Spleen (tissue), 13 donors: ENCODE measurements at places on chromosomes 3 and 15. TPM values are rescaled to one million over a fixed set of nuclear protein-coding genes. Genes with fewer than 3 reads are reported as not detected.

GRCh38 chr15:37984368-37984767 is 49.9 kb downstream of the TMCO5A start:
- no peak for DNase-seq

Gene RGMA
- total RNA-seq = 3.1 TPM

Gene FYTTD1
- total RNA-seq = 42.7 TPM

- DNase-seq = no peak
These were observed 758 bp upstream of the SNX33 start for GRCh38 chr15:75646944-75647364.

DNA sequence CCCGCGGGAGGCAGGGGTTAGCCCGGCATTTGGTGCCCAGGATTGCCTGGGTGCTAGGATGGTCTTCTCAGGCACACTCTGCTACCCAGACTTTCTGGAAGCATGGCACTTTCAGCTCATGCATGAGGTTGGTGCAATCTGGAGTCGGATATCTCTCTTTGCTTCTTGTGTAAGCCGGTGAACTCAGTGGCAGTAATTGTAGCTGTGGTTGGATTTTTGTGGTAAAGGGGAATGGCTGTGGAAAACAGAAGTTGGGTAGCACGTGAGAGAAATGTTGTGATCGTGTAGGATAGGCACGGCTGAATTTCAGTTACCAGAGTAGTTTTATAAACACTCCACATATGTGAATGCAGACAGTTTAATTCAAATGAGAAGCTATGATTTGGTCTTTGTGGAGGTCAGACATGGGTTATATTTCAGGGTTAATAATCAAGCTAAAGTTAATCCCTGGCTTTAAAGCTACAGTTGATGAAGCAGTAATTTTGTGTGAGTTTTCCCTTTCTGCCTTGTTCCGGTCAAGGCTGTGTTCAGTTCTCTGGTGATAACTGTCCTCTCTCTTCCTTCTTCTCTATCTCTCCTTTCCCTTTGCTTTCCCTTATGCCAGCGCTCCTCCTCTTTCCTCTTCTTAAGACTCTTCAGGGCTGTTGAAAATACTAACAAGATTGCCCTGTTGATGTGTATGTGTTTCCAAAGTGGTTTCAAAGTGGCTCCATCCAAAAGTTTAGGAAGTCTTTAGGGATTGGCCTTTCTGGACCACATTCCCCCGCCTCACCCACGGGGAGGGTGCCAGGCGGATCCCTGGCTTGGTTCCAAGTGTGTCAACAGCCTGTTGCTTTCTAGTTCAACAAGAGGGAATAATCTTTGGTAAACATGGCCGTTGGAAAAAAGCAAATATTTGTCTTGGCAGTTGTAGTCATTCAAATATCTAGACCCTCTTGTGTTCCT is 404.6 kb upstream of the C2CD4B start:
- DNase-seq = no peak

DNA sequence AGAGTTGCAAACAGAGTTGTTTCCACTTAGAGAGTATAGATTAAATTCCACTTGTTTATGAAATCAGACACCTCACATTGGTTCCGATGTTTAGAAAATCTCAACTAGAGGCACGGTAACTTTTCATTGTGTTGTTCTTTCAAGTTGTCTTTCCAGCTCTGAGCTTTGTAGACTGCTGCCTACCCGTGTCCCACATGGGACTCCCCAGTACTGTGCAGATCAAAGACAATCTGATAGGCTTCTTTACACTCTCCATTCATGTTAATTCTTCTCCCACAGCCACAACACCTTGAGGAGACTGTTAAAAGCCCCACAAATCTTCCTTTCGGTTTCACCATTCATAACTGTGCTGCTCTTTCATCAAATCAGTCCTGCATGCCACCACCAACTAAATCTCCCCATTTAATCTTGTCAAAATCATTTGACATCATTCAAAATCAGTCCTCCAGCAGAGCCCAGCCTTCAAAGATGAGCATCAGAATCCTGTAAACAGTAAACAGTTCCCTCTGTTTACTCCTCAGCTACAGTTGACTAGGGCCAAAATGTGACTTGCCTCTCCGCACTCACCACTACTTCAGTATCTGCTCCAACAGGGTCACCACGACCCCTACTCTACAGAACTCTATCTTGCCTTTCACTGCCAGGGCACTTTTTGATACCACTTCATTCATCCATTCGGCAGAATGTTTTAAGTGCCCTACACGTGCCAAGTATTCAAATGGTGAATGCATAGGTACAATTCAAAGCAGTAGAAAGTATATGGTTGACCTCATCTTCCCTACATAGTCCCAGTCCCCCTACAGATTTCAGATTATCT is 8.3 kb downstream of the ANXA2 start:
- no peak for DNase-seq

Gene ATP13A4
- total RNA-seq = 1.5 TPM
